Stimulated activated CD4-positive, alpha-beta T cell treated with anti-CD3 and anti-CD28 coated beads, Interleukin-15, amount 100 ng/mL, for 1 hour (primary cell): ENCODE measurements at places on chromosomes 6 and 20.

GRCh38 chr6:151502499-151502898 is 8.7 kb downstream of the CCDC170 start:
- no peak for DNase-seq

DNA sequence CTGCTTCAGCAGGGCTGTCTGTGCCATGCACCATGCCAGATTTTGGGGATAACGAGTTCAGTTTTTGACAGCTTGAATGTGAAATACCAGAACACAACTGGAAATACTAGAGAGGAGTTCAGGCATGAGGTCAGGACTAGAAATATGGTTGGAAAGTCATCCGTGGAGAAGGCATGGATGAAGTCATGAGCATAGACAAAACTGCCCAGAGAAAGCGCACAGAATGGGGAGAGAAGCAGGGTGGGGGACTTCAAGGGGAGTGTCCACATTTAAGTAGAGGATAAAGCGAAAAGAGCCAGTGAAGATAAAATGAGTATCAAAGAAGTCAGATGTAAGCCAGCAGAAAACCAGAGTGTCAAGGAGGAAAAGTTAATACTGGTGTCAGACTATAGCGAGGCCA is 653.4 kb upstream of the ARID1B start:
- no peak for DNase-seq

GRCh38 chr6:13708736-13709135 is 2.9 kb downstream of the RANBP9 start:
- DNase-seq: no peak

- no peak for DNase-seq
Measured at GRCh38 chr6:162798546-162799266, 70.9 kb downstream of the PACRG start.

DNA sequence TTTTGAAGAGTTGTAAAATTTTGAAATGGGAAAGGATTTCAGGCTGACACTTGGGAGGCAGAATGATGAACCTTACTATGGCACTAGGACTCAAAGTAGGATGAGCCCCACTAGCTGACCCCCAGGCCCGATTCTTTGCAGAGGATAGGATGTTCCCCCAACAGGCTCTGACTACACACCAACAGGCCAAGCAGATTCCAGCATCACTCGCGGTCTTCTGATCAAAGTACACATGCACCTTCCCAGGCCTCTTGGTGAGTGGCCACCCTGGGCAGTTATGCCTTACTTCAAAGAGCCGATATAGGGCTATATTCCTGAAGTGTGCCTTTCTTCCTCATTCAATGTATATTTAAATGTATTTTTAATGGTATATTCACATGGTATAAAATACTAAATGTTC is 117.6 kb upstream of the TMEM181 start:
- DNase-seq: no peak

- no peak for DNase-seq
Measured at GRCh38 chr6:117540670-117541069, 58.2 kb downstream of the DCBLD1 start.

GRCh38 chr6:45310118-45310788 is 17.9 kb upstream of the RUNX2 start:
- DNase-seq: no peak

DNA sequence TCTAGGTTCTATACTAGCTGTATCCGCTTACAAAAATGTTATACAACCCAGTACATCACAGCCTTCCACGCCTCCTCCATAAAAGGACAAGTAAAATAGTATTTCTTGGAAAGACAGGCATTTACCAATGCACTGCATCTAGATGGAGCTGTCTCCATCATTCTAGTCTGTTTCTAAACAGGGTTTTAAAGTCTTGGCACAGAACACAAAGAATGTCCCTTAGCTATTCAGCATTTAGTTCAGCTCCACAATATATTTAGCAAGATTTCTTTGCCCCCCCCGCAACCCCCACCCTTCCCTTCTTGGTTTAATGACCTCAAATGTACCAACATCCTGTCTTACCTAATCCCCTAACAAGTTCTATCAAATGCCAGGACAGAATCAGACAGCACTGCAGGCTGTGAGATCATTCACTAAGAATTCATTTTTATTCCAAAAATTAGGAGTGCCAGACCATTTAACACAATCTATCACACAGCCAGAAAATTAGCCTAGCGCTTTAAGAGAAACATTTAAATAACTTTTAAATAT is 198.6 kb downstream of the BACH2 start:
- DNase-seq: no peak

- no peak for DNase-seq
Measured at GRCh38 chr6:136823128-136823660, 802 bp downstream of the PEX7 start.

DNA sequence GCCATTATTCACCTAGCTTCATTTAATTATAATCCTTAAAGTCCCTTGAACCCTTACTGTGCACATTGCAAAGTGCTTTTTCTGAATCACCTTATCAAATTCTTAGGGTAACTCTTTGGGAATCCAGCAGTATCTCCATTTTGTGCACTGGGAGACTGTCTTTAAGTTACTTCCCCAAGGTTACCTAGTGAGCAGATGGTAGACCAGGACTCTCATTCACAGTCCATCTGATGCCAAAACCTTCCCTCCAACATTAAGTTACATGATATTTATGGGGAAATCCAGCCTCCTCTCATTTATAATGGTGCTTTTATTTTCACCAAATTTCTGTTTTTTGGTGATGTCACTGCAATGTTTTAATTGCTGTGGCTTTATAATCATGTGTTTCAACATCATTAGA is 75.7 kb downstream of the NCOA7 start:
- no peak for DNase-seq

GRCh38 chr20:50070361-50070760 is 42.6 kb downstream of the UBE2V1 start:
- DNase-seq: no peak

GRCh38 chr6:139640921-139641320 is 266.5 kb upstream of the CITED2 start:
- DNase-seq: no peak

DNA sequence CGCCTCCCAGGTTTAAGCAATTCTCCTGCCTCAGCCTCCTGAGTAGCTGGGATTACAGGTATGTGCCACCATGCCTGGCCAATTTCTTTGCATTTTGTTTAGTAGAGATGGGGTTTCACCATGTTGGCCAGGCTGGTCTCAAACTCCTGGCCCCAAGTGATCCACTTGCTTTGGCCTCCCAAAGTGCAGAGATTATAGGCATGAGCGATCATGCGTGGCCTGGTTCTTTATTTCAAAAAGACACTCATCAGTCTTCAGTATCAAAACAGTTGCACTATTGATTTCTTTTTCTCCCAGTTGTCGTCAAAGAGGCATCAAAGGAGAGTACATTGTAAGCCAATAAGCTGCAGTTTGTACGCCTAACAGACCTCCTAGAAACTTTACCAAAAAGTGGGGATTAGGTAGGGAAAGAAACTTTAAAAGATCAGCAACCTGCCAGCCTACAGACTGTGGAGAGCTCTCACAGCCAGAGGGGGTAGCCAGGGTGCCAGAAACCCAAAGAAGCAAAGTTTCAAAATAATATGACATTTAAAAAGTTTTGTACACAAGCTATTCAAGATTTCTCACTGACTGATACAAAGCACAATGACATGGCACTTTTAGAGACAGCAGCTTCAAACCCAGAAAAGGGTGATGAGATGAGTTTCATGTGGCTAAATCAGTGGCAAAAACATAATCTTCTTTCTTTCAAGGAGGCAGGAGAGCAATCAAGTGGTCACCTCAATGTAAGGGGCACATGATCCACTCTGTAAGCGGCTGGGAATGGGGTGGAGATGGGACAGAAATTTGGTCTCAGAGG is 83.0 kb upstream of the RALY start:
- no peak for DNase-seq

- no peak for DNase-seq
Measured at GRCh38 chr6:7129360-7129759, 21.6 kb downstream of the RREB1 start.

GRCh38 chr20:52102126-52102525 is 89.5 kb downstream of the ZFP64 start:
- DNase-seq: no peak

- DNase-seq: no peak
Measured at GRCh38 chr6:133701633-133702331, 187.1 kb upstream of the TCF21 start.

- DNase-seq: no peak
Measured at GRCh38 chr6:125099211-125100073, 54.1 kb upstream of the TPD52L1 start.

DNA sequence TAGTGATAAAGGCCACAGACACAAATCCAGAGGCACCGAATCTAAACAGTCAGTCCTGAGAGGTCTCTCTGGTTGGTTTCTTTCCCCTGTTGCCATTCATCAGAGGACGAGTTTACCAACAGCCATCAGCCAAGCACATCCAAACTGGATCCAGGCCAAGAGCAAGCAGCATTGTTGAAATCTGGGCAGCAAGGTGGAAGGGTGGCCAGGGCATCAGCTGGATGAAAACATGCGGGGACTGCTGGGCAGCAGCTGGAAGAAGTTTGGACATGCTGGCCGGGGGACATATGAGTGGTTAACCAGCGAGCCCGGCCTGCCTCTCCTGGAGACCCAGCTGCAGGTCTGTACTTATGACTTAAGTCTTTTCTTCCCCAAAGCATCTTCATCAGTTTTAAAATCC is at the start of gene SMIM28:
Gene SMIM28 (plus strand): TSS at position 62 of the 400 bp plus-strand sequence. CDS start 168 bp downstream, at position 230.
- DNase-seq: no peak

DNA sequence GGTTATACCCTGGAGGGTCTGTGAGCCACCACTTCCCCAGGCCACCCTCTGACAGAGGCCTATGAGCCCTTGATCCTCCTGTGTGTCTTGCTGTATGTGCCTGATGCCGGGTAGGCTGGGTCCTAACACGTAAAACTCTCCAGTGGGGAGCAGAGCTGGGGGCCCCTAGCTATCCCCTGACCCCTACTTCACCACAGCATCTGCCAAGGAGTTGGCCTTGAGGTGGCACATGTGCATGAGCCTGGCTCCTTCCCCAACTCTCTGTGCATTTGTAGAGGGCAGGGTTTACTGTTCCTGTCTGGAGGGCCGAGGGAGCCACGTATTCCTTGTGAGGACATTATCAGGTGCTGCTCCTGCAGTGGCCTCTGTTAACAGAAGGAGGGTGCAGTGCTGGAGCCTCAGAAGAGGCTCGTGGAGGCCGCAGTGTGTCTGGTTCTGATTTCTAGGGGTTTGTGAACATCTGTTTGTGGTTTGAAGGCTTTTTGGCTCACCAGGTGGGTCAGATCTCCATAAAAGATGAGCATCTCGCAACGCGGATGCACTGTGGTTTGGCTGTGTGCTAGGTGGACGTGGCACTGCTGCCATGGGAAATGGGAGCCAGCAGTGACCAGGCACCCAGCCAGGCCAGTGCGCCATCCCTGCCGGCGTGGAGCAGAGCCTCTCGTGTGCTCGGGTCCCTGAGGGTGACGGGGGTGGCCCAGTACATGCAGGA is 152.1 kb downstream of the DTNBP1 start:
- DNase-seq: no peak

- DNase-seq: no peak
Measured at GRCh38 chr20:15162079-15162647, 824.8 kb upstream of the FLRT3 start.

DNA sequence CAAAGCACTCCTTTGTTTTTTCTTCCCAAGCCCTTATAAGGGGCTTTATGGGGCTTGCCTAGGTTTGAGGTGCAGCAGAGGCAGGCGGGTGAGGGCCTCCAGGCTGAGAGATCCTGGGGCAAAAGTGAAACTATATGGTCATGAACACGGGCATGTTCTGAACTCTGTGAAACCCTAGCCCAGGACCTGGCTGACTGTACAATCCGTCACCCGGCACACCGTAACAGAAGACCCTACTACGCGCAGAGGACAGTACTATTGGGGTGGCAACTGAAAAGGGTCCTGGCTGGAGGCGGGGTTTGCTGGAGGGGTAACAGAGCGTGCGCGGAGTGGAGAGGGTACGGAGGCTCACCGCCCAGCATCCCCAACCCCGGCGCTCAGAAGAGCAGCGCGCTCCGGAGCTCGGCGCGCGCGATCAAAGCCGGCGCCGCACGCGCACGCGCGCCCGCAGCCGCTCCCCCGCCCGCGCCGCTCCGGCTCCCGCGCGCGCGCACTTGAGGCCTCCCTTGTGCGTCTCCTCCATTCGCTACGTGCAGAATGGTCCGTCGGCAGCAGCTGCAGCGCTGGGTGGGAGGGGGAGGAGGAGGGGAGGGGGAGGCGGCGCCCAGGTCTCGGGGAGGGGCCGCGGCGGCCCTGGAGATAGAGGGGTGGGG is 54.2 kb downstream of the MRPL14 start:
- peak; percentile 67 for DNase-seq

- no peak for DNase-seq
Measured at GRCh38 chr20:51139891-51140290, 117.0 kb upstream of the KCNG1 start.

- DNase-seq: no peak
Measured at GRCh38 chr20:13105864-13106457, 97.2 kb downstream of the SPTLC3 start.
